ENCODE measurements at places on chromosomes 6 and 20. TPM values are rescaled to one million over a fixed set of nuclear protein-coding genes. Genes with fewer than 3 reads are reported as not detected.

TSHZ2 gene
- 9.2 TPM for total RNA-seq

BNIP5 gene
- total RNA-seq, result not detected

CRISP3 gene
- not detected for total RNA-seq

HLA-DQB2 gene
- total RNA-seq, result 1.8 TPM

KIF6 gene
- total RNA-seq, result not detected

RAMACL gene
- 0.25 TPM for total RNA-seq

OVOL2 gene
- total RNA-seq, result not detected

MUC21 gene
- not detected for total RNA-seq

MAP3K5 gene
- total RNA-seq, result 24.0 TPM

Data from activated CD4-positive, alpha-beta T cell treated with anti-CD3 and anti-CD28 coated beads, Interleukin-2, amount 10 ng/mL, durations not matched to agents 7 days and 5 days (primary cell).